ENCODE measurements at places on chromosomes 12 and 14.

- DNase-seq, result no peak
Observed at GRCh38 chr14:49538852-49539251, 47.3 kb downstream of the RPS29 start.

- DNase-seq, result no peak
Observed at GRCh38 chr12:118541071-118541470, 164.7 kb downstream of the SUDS3 start.

GRCh38 chr14:31660191-31660590, 99.0 kb downstream of the NUBPL start:
- DNase-seq, result no peak

DNA sequence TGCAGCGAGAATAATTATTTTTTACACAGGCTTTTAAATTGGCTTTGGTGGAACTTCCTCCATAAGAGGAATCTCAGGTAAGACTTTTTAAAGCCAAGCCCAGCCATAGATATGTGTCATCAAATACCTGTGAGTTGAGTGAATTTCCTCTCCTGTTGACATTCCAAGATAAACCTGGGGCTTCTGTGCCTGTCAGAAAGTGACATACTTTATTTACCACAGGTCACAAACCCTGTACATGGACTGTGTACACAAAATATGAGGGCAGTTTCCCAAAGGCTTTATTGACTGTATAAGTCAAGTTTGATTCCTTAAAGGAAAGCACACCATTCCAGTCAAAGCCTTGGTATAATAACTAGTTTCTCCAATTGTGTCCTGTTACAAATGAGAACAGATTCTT, 25.9 kb upstream of the SRSF5 start:
- no peak for DNase-seq
